ENCODE measurements at places on chromosomes 12 and 14.

DNA sequence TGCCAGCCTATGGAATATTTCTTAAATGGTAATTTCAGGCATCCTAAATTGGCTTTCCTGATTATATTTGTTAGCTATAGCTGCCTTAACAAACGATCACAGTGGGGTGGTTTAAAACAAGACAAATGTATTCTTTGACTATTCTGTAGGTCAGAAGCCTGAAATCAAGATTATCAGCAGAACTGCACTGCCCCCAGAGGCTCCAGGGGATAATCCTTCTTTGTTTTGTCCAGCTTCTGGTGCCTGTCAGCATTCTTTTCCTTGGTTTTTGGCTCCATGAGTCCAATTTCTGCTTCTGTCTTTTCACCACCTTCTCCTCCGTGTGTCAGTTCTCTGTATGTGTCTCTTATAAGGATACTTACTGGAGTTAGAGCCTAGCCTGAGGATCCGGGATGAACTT is 1282.2 kb upstream of the USP15 start:
- no peak for DNase-seq

DNA sequence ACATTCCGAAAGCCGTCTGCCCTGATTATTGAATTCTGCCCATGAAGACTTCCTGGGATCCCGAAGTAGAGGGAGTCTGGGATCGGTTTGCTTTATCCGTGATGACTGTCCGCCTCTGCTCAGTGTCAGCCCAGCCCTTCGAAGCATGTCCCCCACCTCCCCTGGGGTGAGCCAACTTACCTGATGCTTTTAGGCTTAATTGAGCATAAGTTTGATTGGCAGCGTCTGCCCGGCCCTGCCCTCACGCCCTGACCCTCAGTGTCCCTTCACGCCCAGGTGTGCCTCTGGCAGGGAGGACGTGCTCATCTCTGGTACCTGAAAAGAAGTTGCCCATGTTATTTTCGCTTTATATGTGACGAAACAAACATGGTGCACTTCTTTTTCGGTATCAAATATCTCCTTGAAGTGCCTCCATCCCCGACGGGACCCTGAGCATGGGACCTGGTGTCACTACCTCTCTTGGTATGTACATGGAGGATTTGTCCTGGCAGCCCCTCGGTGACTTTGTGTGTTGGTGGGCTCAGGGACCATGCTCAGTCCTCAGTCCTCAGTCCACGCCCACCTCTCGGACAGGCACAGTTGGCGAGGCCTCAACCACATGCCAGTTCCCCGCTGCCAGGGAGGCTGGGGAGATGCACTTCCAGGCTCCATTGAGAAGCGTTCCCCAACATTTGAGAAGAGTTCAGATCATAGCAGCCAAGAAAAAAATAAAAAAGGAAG is 130.1 kb upstream of the RTL1 start:
- peak; percentile 59 for DNase-seq

GRCh38 chr12:66497008-66497897 is 181.6 kb downstream of the GRIP1 start:
- no peak for DNase-seq

- no peak for DNase-seq
These were observed 3.3 kb upstream of the PAPLN start for GRCh38 chr14:73234029-73234428.

DNA sequence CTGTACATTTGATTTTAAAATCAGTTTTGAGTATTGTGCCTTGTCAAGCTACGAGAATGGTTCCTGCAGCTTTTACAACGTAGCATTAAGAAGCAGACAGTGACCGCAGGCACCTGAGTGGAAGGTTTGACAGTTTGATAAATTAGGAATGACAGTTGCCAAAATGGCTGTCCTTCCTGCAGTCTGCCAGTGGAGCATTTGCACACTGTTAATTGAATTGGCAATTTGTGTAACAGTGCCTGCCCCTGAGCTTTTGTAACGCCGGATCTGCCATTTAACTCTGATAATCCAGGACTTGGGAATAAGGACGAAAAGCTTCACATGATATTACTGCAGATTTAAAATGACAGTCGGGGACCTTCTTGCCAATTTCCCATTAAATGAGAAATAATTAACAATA is 385.3 kb downstream of the NPAS3 start:
- no peak for DNase-seq

- DNase-seq, result no peak
These were observed 119.7 kb upstream of the PARP11 start for GRCh38 chr12:3992945-3993344.

Data from mesenteric fat pad (tissue), 1 donor.